Activated CD8-positive, alpha-beta T cell treated with anti-CD3 and anti-CD28 coated beads for 36 hours (primary cell): ENCODE measurements at places on chromosomes 3 and 15. TPM values are rescaled to one million over a fixed set of nuclear protein-coding genes. Genes with fewer than 3 reads are reported as not detected.

- DNase-seq: peak; percentile 79
Measured at GRCh38 chr3:111859061-111859973, at the start of gene PHLDB2. PHLDB2 (plus strand) TSS chr3:111859265; CDS start chr3:111884078, 24,813 bp downstream.

GRCh38 chr3:153972862-153973261 is 148.3 kb upstream of the ARHGEF26 start:
- DNase-seq: no peak

DNA sequence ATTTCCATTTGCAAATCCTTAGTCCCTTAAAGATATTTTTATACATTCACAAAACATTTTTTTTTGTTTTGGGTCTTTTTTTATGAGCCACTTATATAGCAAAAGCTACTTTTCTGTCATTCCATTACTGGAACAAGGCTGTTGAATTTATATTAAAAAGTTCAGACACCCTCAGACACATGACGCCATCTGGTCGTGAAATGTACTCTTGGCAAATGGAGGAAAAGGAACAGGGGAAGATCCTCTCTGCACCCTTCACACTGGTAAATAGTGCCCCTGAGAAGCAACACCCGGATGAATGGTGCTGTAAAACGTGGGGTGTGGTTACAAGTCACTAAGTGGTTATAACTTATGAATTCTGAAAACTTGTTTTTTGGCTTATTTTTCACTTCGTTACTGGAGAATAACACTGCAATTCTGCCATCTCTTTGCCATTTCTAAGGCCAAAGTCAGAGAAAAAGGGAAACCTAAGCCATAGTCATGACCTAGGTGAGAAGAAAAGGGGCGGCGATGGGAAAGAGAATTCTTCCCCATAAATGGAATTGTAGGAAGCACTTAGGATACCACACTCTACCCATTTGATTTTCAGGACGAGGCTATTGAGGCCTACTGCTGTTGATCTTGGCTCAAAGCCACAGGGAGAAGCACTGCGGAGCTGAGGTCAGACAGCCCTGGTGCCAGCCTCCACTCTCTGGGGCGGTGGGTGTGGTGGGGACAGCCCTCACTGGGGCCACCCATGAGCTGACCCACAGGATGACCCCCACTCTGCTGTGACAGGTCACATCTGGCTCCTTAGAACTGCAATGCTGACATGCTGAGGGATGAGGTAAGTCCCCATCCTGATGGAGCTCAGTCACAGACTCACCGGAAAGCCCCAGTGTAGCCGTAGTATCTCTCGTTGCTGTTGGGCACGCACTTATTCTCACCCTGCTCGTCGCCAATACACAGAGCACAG is 21.9 kb downstream of the LTF start:
- no peak for DNase-seq

GABRR3 gene
- not detected for total RNA-seq

ZDHHC23 gene
- 2.7 TPM for total RNA-seq
